ENCODE measurements at places on chromosomes 11 and 22.

DNA sequence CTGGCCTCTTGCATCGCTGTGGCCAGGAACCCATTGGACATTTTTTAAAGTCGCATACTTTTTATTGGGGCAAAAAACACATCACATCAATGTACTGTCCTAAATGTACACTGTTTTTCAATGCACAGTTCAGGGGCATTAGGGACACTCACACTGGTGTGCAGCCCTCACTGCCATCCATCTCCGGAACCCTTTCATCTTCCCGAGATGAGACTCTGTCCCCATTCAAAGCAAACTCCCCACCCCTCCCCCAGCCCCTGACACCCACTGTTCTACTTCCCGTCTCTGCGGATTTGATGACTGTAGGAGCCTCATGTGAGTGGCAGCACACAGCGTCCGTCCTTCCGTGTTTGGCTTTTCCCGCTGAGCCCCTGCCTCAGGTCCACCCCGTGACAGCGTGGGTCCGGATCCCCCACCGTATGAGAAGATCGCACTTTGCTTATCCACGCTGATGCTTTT is 41.8 kb upstream of the TH start:
- DNase-seq: no peak

- peak; percentile 1 for DNase-seq
Measured at GRCh38 chr11:198236-198806, 5.4 kb downstream of the SCGB1C1 start.

DNA sequence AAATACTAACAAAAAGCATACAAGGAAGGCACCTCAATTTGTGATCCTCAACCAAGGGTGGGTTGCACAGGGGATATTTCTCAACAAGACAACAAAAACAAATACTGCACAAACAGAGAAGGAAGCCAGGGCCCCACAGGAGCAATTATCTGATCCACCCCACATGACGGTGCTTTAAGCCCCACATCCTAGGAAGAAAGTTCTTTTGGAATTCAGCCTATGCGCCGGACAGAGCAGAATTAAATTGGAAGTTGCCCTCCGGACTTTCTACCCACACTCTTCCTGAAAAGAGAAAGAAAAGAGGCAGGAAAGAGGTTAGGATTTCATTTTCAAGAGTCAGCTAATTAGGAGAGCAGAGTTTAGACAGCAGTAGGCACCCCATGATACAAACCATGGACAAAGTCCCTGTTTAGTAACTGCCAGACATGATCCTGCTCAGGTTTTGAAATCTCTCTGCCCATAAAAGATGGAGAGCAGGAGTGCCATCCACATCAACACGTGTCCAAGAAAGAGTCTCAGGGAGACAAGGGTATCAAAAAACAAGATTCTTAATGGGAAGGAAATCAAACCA is 40.6 kb downstream of the OSBP start:
- no peak for DNase-seq

GRCh38 chr11:2377511-2378443 is 667 bp downstream of the CD81 start:
- DNase-seq: no peak

GRCh38 chr11:11245453-11245852 is 107.6 kb downstream of the CSNK2A3 start:
- DNase-seq: no peak

- no peak for DNase-seq
Measured at GRCh38 chr22:24455751-24456426, 28.5 kb downstream of the ADORA2A start.

- no peak for DNase-seq
Measured at GRCh38 chr11:2306877-2307500, 5.2 kb downstream of the TSPAN32 start.

DNA sequence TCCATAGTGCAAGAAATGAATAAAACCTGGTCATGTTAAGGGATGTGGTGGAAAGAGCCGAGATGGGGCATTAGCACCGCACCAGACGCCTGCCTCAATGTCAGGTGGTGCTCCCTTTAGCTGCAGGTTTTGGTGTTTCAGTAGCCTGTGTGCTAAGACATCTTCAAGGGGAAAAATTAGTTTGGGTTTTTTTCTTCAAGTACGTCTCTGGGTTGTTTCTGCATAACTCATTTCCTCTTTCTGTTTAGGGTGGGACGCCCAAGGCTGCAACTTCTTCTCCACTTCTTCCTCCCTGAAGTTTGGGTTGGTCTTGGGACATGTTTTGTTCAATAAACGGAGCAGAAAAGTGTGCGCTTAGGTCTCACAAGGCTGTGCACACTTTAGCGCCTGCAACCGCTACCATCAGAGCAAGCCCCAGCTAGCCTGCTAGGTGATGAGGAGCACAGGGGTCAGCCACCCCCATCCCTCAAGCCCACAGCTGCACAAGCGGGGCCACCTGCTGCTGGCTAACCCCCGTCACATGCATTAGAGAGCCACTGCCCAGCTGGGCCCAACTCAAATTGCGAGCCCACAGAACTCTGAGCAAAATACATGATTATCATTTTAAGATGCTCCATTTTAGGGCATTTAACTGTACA is 1495.7 kb downstream of the TBC1D22A start:
- no peak for DNase-seq

- DNase-seq: peak; percentile 9
Measured at GRCh38 chr11:11973866-11974265, 34.6 kb downstream of the DKK3 start.

DNA sequence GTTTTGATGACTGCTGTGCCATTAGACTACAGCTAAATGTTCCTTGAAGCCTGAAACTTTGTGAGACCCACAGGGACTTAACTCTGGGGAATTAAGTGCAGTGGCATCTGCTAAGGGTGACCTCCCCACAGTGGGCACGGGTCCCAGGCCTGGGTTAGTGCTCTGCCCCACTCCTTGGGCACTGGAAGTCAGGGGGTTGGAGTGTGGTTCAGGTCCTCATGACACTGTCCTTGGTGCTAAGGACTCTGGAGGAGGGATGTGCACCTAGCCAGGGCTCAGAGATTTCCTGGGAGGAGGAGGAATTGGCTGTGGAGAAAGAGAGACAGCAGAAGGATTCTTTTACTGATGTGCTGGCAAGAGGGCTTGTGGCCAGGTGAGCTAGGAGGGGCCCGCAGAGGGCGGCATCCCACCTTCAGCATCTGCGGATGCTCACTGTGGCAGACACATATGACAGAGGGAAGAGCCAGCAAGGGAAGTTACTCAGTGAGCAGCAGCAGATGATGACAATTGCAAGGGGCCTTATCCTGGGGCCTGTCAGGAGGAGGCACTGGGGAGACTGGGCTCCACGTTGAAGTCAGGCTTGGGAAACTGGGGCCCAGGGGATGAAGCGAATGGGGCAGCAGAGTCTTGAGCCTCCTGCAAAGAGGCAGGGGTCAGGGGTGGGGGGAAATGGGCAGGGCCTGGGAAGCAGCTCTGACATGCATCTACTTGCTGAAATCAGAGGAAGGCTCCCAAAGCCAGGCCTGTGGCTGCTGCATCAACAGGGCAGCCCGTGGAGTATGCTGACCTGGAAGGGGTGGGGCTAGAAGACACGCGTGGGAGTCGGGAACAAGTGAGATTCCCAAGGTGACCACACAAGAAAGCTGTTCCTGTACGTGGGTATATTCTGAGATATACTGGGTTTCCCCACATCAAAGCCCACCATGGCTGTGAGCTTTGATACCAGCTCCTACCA is 144.0 kb downstream of the MPPED1 start:
- DNase-seq: peak; percentile 20

DNA sequence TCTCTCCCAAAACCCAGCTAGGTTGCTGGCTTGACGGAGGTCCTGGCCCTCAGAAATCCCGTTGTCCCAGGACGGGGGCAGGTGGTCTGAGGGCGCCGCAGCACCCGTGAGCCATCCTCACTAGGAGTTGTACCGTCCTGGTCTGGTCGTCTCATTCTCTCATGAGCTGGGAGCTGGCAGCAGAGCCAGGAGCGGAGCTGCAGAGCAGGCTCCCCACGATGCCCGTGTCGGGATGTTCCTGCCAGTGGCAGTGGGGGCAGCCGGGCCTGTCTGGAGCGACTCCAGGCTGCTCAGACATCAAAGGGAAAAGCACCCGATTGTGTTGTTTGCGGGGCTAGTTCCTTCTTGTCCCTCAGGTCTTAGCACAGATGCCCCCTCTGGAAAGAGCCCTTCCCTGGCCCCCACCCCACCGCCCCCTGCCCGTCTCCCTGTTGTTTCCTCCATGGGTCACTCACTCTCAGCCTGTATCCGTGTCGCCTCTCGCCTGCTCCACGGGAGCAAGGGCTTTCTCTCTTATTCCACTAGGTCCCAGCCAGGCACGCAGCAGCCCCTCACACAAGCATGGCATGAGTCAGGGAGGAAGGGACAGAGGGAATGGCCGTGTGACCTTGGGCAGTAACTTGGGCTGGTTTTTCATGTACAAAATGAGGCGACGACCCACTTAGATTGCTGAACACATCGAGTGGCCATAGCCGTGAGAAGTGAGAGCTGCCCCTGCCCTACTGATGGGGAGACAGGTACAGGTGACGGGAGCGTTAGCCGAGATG is 23.2 kb upstream of the MGAT3 start:
- DNase-seq: peak; percentile 60

DNA sequence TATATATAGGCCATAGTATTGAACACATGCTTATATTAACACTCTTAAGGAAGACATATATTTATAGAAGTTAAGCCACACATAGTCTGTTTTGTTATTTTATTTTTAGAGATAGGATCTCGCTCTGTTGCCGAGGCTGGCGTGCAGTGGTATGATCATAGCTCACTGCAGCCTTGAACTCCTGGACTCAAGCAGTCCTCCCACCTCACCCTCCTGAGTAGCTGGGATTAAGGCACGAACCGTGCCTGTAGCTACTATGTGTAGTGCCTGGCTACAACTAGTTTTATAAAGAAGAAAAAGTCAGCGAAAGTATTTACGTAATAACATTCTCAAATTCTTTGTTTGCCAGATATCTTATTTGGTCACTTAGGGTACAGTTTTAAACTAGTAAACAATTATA is 5.6 kb upstream of the UCP2 start:
- no peak for DNase-seq

GRCh38 chr11:67392183-67392715 is 463 bp downstream of the RAD9A start:
- no peak for DNase-seq

DNA sequence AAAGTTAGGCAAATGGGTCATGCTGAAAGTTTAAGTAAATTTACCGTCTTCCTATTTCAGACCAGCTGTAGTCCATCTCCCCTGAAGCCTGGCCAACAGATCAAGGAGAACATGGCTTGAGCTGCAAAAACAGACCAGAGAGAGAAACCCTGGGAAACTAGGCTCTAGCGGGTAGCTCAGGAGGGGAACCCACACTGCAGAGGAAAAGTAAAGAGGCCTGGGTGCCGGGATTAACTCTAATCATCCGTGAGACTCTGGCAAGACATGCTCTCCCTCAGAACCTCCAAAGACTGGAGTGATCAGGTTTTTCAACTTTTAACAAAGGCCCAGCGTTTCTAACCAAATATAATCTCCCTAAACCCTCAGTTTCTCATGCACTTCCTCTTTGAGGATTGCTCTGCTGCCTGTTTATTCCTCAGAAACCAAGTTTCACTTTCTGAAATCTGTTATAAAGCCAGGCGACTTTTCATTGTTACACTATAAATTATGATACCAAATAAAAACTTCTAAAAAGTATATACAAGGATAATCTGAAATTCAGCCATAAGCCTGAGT is 67.5 kb downstream of the GAB2 start:
- no peak for DNase-seq

GRCh38 chr22:27809700-27810608 is 8.4 kb upstream of the MN1 start:
- no peak for DNase-seq

DNA sequence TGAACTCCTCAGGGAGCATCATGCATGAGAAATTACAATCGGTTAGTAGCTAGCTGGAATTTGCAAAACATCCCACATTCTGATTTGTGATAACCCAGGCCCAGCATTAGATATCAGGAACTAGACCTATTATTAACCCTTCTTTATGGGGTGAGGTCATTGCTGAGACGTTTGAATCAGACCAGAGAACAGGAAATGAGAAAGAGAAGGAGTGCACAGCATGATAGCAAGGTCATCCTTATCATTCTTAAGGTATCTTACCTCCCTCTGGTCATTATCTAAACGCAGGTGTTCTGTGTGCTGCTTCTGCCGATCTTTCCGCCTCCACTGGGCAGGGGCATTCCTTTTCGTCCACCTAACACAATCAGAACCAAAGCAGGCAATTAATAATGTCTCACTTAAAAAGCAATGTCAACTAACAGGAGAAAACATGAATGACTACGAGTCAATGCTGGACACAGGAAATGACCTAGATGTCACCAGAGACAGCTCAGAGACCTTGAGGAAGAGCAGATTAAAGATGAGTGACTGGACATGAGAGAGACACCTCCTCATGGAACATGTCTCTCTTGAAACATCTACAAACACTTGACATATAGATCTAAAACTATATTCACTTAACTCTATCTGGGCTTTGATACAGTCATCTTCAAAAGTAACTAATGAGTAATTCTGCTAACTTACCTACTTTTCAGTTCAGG is 78.3 kb upstream of the SCUBE2 start:
- no peak for DNase-seq

DNA sequence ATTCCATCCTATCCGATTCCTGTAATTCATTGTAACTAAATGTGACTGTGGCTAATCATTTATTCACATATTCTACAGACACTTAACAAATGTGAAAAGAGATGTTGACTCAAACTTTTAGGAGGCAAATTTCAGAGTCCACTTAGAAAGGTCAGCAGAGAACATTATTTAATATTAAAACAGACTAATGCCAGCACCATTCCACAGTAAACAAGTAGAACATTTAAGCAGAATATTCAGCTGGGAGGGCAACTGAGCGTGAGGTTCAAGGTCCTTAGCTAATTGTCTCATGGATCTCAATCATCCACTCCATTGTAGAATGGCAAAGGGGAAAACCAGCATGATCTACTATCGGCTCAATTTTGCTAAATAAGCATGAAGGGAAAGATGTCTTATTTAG is 5.1 kb upstream of the SLC5A12 start:
- no peak for DNase-seq

DNA sequence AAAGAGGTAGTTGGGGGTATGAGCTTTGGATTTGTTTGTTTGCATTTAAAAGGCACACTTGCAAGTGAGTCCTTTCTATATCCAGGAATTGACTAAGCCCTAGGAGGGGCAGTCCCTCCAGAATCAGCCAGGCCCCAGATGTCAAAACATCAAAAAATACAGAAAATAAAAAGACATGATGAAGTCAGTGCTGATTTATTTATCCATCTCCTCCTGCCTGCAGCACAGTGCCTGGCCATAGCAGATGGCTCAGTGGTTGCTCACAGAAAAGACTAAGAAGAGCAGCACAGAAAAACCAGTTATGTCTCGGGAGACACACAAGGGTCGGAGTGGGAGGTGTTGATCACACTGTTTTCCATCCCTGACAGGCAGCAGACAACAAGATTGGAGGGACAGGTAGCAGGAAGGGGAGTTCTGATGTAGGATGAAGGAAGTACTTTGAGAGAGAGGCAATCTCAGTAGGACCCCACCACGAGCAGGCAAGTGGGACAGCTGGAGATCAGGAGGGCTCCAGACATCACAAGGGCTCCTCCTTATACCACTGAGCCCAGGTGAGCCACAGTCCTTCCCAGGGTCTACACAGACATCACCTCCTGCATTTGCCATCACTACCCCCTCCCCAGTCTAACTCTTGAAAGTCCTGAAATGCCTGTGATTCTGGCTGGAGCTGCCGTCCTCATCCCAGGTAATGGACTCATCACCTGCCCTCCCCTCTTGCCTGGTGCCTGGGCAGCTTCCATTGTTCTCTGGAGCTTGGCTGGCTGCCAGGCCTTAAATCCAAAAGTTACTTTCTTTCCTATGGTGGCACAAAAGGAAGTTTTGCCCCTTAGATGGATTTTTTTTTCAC is 32.3 kb downstream of the TMPRSS5 start:
- DNase-seq: no peak

- DNase-seq: peak; percentile 59
Measured at GRCh38 chr11:95147364-95147905, 57.8 kb downstream of the ENDOD1 start.

GRCh38 chr11:116224154-116224888 is 548.5 kb downstream of the BUD13 start:
- DNase-seq: peak; percentile 57
